ENCODE measurements at places on chromosomes 1 and 21.

DNA sequence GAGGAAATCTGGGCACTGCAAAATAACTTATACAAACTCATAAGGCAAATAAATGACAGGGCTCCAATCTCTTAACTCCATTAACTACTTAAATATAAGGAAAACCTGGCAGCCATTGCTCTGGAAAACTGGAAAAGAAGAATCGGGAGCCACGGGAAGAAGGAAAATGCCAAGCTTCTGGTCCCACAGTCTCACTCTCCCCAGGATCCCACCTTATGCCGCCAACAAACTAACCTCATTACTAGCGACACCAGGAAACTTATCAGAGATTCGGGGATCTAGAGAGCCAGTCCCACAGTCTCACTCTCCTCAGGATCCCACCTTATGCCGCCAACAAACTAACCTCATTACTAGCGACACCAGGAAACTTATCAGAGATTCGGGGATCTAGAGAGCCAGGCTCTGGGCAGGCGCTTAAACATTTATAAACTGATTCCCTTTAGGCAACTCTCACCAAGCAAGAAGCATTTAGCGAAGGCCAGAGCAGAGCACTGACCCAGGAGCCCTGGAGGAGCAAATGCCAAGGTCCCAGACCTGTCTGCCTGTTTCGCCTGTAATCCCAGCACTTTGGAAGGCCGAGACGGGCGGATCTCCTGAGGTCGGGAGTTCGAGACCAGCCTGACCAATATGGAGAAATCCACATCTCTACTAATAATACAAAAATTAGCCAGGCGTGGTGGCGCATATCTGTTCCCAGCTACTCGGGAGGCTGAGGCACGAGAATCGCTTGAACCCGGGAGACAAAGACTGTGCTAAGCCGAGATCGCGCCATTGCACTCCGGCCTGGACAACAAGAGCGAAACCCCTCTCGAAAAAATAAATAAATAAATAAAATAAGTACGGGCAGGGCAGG lies 720 bp downstream of the PSMB2 start:
- DNase-seq, result no peak

- no peak for DNase-seq
Measured at GRCh38 chr1:203644661-203645510, 18.3 kb downstream of the ATP2B4 start.

- no peak for DNase-seq
Measured at GRCh38 chr1:3963554-3963953, 63.5 kb upstream of the C1orf174 start.

GRCh38 chr1:234221601-234222000 lies 151.7 kb upstream of the COA6 start:
- no peak for DNase-seq

DNA sequence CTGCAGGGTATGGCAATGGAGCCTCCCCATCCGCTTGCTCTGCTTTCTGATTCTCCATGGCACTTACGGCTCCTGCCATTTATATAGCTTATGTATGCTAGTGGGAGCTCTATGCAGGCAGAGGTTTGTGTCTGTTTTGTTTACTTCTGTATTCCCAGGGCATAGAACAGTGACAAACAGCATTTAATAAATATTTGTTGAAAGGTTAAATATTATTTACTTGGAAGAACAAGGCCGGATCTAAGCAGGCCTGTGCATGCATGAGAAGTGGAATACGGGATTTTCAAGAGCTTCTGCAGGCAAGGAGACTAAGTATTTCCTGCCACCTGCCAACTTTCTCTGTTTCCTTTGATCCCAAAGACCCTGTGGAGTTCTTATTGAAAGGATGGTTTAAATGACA lies 90.7 kb downstream of the XCL2 start:
- DNase-seq, result no peak

- DNase-seq, result no peak
Measured at GRCh38 chr1:225413708-225414375, 14.0 kb downstream of the LBR start.

DNA sequence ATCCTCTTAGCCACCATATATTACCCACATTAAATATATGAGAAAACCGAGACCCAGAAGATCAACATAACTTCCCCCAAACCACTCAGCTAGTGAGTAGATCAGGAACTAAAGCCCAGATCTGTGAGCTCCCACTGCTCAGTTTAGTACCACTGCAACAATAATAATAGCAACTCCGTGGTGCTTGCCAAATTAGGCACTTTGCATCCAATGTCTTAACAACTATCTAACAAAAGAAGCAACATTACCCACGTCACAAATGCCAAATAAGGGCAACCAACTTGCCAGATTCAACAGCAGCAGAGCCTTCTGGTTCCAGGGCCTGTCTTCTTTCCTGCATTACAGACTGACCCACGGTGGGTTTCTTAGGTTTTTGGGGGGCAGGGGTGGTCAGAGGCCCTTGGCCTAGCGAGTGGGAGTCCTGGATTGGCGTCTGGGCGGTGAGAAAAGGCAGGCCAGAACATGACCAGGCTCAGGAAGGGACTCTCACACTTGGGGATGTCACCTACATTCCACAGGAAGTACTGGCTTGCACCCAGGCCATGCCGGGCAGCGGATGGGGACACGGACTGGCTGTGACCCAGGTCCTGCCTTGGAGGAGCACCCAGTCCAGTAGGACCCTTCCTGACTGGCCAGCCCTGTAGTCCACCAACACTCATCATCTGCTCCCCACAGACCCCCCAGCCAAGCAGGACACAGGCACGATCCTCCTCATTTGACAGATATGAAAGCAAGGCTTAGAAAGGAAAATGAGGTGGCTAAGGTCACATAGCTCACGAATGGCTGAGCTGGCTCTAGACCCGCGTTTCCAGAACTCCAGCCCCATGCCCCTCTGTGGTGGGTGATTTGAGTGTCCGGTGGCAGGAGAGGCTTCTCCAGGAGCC lies 4.6 kb downstream of the HCRTR1 start:
- no peak for DNase-seq
